Fibroblast of skin of scalp (primary cell): ENCODE measurements at places on chromosomes 1 and 21.

- DNase-seq = peak; percentile 63
Observed at GRCh38 chr1:85585799-85586198, 5.2 kb downstream of the CCN1 start.

DNA sequence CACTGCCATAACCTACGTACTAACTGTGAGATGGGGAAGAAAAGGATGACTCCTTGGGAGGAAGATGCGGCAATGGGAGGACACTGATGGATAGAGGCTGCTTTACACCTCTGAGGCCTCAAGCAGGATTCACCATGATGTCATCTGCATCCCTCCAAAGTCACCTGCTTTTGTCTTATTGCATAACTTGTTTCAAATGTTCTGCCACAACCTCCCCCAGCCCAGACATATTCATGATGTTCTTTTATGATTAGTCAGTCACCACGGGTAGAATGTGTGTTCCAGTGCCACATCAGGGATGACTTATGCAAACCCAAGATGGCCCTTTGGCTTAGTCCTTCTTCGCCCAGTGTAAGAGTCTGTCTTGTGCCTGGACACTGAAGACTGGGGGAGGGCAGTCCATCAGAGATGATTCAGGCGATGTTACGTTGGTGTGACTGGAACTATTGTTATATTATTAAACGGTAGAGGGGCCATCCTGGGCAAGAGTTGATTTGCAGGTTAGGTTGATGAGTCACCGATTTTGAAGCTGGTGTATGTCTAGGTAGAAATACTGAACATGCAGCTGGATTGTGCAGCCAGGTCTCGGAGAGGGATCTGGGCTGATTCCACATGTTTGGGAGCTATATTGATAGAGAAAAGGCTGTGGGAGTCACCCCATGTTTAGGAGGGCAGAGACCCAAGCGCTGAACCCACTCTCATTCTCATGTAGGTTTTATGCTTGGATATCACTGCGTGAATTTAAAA lies 32.6 kb downstream of the RYR2 start:
- no peak for DNase-seq

- no peak for DNase-seq
Observed at GRCh38 chr1:58303841-58304240, 242.7 kb downstream of the OMA1 start.

GRCh38 chr1:111199329-111199728 lies 1.1 kb downstream of the DENND2D start:
- DNase-seq = no peak

GRCh38 chr21:44888581-44889550 lies 15.4 kb upstream of the PTTG1IP start:
- DNase-seq = no peak

DNA sequence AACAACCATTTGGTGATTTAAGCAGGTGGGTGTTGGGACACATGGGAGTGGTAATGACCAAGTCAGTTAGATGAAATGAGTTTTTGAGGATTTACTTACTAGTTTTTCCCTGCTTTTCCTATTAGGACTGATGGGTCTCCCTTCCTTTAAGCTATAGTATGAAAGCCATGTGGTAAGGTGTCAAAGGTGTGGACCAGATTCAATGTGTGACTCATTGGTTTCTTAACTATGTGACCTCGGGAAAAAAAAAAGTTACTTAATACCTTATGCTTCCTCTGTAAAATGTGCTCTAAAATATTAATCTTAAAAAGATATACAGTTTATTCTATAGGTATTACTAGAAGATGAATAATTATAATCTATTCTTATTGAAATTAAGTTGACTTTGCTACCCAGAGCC lies 93.7 kb downstream of the DUSP10 start:
- DNase-seq = no peak

GRCh38 chr1:168230709-168231108 lies 4.9 kb downstream of the SFT2D2 start:
- DNase-seq = no peak

GRCh38 chr1:110927484-110928075 lies 36.1 kb downstream of the LRIF1 start:
- DNase-seq = no peak

DNA sequence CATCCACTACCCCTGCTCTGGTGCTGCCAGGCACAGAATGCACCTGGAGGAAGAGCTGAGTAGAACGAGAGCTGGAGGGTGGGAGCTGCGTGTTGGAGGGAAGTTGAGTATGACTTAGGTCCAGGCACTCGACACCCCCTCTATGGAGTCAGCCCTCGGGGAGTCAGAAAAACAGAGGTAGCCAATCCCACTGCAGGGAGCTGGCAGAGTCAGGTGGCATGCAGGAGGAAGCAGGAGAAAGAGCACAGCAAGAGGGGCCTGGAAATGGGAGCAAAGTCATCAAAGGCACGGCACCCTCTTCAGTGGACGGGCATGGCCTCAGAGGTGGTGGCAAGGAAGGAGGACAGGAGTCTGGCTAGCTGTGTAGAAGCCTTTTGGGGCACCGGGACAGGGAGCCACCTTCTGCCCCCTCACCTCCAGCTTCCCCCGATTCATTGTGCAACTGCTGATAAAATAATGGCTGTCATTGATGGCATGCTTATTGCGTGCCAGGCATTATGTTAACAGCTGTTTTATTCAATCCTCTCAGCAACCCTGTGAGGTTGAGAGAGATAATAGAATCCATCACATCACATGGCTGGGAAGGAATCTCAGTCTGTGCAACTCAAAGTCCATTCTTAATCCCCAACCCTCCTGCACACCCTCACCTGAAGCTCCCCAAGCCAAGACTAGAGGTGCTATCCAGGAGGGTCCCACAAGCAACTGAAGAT lies 42.0 kb downstream of the C1orf198 start:
- no peak for DNase-seq

DNA sequence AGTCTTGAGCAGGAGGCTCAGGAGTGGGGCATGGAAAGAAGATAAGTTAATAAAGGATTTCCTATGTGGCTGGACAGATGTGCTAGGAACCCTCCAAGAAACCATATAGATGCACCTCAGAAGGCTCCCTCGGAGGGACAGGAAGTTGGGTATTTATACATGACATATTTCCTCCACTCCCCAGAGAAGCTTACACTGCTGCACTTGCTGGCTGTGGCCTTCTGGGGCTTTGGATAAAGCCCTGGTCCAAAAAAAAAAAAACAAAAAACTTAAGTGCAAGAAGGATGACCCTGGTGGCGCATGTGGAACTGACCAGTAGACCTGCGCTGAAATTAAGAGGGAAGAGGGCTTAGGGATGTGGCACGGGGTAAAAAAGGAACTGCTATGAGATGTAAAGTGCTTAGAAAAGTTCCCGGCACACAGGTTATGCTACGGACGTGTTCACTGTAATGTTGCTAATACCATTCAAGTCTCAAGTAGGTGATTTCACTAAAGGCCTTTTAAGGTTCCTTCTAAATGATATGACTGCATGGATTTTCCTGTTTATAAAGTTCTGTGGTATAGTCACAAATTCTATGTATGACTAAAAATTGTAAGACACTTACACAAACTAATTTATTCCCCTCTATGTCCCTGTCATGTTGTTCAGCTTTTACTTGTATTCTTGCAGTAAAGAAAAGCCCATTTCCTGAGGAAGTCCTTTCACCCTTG lies 253.6 kb downstream of the HMCN1 start:
- no peak for DNase-seq

DNA sequence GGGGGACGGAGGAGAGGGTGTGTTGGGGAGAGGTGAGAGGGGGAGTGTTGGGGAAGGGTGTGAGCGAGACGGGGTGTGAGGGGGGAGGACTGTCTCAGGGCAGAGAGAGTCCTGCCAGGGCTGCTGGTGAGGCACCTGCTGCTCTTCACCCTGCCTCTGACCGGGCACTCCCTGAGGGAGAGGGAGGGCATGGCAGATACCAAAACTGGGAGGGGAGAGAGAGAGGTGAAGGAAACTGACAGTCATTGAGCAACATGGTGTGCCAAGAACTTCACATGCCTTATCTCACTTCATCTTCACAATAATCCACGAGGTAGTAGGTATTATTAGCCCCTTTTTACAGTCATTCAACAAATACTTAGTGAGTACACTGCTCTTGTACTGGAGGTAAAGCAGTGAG lies 61.3 kb upstream of the ARTN start:
- DNase-seq = no peak

DNA sequence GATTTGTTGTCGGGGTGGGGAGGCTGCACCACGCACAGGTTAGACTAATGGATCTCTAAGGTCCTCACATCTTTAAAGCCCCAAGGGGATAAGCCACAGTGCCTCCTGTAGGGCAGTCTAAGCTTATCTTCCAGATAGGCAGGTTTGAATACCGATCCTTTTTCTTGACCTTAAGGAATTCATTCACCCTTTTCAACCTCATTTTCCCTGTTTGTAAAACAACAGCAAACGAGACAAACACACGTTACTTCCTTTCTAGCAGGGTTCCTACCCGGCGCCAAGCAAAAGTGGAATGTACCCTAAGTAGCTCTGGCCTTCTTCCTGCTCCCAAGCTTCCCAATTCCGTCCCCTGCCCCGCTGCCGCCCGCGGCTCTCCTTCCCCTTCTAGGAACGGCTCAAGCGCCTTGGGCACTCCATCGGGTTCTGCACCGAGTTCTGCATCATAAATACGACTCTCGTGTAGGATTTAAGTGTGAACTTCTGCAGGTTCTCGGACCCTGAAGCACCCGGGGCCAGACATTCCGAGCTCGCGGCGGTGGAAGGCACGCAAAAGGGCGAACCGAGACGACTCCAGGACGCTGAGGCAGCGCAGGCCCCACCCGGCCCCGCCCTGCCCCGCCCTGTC lies 548 bp upstream of the CDC20 start:
- peak; percentile 38 for DNase-seq

GRCh38 chr1:43307458-43308158 lies 6.8 kb downstream of the TIE1 start:
- no peak for DNase-seq

GRCh38 chr1:53755874-53756273 lies 16.9 kb upstream of the GLIS1 start:
- DNase-seq = no peak

DNA sequence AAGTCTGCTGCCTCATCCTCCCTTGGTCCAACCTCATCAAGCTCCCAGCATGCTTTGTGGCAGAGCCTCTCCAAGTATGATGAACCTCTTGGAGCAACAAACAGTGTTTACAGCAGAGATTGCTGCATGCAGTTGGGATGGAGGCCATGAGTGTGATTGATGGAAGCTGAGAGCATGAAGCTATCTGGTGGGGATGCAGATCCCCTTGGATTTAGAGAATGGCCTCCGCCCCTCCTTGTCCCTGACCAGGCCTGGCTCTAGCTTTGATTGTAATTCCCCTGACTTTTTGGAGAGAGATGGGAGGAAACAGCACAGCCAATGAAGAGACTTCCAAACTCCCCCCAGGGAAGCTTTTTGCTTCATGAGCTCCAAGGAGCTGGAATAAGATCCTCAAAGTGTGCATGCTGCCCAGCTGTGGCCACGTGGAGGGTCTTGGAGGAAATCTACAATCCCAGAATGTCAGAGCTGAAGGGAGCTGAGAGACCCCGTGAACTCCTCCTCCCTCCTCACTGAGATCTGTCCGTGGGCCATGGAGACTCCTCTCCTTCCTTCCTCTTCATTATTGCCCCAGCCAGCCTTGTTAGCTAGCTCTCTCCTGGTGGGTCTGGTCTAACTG lies 165.3 kb upstream of the USP24 start:
- DNase-seq = no peak

DNA sequence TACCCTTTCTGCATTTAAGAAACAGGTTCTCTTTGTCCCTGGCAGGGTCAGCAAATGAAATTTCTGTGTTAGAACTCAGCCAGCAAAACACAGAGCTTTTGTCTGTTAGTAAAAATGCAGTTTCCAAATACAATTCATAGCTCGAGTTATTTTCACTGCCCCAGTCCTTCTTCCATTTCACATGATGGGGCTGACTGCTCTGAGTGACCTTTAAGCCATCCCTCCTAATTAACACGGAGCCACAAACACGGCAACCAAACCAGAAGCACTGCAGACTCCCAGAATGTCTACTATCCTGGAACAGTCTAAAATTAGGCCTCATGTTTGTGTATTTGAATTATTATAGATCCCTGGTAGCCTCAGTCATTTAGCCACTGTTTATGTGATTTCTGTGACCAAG lies 99.1 kb upstream of the RGS4 start:
- no peak for DNase-seq

- DNase-seq = no peak
Observed at GRCh38 chr1:68521286-68521685, 24.4 kb upstream of the DEPDC1 start.

- DNase-seq = no peak
Observed at GRCh38 chr1:1857096-1857703, 33.7 kb downstream of the GNB1 start.

DNA sequence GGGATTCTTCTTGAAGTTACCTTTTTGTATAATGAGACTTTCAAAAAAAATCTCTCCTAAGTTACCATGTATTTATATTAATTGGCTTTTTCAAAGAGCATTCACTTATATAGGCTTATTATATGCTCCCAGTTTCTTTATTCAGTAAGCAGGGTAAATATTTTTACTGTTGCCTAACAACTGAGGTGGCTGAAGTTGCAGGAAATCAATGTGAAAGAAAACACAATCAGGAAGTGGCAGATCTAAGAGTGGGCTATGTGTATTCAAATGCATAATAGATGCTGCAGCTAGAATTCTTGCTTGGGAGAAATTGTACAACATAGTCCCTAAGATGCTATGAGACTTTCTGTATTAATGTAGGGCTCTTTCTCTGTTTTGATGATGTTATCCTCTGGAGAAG lies 606.9 kb downstream of the NUF2 start:
- DNase-seq = no peak

DNA sequence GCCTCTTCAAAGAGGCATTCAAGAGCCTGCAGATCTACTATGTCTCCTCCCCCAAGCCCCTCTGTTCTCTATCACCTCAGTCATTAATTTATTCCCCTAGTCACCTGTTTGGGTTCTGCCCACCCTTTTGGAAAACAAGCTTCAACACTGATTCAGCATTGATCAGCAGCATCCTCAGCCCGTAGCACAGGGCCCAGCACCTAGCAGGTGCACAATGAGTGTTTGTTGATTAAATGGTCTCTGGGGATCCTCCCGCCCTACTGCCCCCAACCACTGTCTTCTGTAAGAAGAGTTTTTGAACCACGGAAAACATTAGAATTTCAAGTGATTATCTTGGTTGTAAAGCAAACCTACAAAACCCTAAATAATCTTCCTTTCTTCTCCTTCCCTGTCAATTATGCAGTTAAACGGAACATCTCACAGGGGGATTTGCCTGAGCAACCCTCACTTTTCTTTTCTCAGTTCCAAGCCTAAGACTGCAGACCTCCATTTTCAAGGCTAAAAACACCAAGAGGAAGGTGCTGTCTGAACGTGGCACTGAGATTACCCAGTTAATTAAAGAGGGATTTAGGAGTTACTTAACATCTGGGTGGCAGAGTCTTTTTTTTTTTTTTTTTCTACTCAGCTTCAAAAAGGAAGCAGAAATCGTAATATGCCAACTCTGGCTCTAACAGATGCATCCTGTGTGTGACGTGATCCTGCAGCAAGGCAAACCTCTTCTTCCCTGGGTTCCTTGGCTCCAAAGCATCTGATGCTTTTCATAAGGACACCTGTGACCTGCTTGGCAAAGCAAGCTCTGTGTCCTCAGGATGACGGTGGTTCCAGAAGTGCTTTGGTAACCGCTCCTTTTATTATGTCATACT lies 163.0 kb downstream of the KAZN start:
- DNase-seq = no peak

- peak; percentile 71 for DNase-seq
Observed at GRCh38 chr1:193338194-193338593, 151.8 kb upstream of the B3GALT2 start.
